Ovary (tissue), 10 donors: ENCODE measurements at places on chromosomes 4 and X. TPM values are rescaled to one million over a fixed set of nuclear protein-coding genes. Genes with fewer than 3 reads are reported as not detected.

DNA sequence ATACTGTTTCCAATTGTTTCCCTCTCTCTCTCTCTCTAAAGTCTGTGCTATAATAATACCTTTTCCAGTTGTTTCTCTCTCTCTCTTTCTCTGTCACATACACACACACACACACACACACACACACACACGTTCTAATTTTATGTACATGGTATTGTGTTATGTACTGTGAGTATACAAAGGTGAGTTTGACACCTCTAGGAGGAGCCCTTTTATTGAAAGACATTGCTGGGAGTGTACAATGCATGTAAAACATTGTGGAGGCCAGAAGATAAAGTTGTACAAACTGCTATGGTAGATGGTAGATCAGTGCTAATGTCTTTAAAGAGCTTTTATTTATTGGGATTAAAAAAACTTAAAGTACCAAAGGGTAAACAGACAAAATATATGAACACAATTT lies 53.6 kb downstream of the BLTP1 start:
- no peak overlapping the region for H3K4me3 ChIP-seq
- no peaks in the 10 kb centered on the region for H3K27me3 ChIP-seq
- no peak overlapping the region for H3K27ac ChIP-seq
- no peak for DNase-seq

The MECP2 gene
- 85.8 TPM for total RNA-seq

GRCh38 chrX:11215191-11215921 lies 77.9 kb upstream of the AMELX start:
- DNase-seq = no peak
- H3K4me3 ChIP-seq = no peak overlapping the region
- no peak overlapping the region for H3K27ac ChIP-seq

The SAGE1 gene
- total RNA-seq = not detected

DNA sequence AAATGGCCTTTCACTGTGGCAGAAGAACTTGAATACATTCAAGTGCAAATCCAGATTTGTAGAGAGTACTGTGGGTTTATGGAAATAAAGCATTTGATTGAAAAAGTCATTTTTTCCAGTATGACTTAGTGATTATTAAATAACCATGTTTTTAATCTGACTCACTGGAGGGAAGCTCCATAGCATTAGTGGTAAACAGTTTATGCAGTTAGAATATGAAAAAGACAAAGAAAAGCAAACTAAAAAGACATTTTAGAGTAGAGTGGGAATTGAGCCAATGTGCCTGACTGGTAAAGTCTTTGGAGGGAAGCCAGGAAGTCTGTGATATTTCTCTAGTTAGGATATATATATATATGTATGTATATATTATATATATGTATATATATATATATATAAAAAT lies 53.4 kb downstream of the FAT4 start:
- DNase-seq = no peak
- H3K27ac ChIP-seq = no peak overlapping the region
- H3K27me3 ChIP-seq = no peaks in the 10 kb centered on the region

The SPOCK3 gene
- total RNA-seq = 11.0 TPM
